ENCODE measurements at places on chromosomes 3 and 15. TPM values are rescaled to one million over a fixed set of nuclear protein-coding genes. Genes with fewer than 3 reads are reported as not detected.

Gene PLSCR5
- not detected for total RNA-seq

Gene CCNB2
- total RNA-seq: 107 TPM

Gene FSTL1
- 103 TPM for total RNA-seq

Gene SI
- not detected for total RNA-seq

Gene NOX5
- 0.38 TPM for total RNA-seq

Gene GRAMD1C
- total RNA-seq: 1.4 TPM

Gene RPP14
- total RNA-seq: 11.5 TPM

Gene ITGB5
- 410 TPM for total RNA-seq

Gene ACSBG1
- total RNA-seq: 0.20 TPM

Gene NR1I2
- total RNA-seq: not detected

Gene GNAT1
- total RNA-seq: 0.09 TPM

Gene PPP1R14D
- total RNA-seq: 0.28 TPM

Gene GOLGA8G
- total RNA-seq: not detected

Gene PIERCE2
- total RNA-seq: 4.1 TPM
